ENCODE measurements at places on chromosomes 4 and X.

DNA sequence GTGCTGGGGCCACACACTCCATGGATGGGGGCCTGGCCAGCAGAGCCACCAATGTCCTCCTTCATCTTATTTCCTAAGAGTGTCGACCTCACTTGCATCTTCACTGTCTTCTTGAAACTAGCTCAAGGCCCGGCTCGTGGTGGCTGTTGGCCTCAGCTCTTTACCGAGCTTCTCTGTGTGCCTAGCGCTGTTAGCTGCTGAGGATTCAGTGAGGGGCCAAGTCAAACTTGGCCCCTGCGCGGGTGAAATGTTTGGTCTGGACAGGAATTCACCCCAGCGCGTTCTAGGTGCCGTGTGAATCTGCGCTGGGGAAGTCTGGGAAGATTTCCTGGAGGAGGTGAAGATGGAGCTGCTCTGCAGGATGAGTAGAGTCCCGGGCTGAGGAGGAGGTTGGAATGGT is 8.5 kb downstream of the SORCS2 start:
- no peak for DNase-seq

- no peak for DNase-seq
These were observed 54.0 kb downstream of the METTL14 start for GRCh38 chr4:118739022-118739713.

GRCh38 chr4:110840221-110840654 is 217.4 kb upstream of the PITX2 start:
- no peak for DNase-seq

- no peak for DNase-seq
These were observed 160.5 kb upstream of the AGTR2 start for GRCh38 chrX:116009861-116010710.

DNA sequence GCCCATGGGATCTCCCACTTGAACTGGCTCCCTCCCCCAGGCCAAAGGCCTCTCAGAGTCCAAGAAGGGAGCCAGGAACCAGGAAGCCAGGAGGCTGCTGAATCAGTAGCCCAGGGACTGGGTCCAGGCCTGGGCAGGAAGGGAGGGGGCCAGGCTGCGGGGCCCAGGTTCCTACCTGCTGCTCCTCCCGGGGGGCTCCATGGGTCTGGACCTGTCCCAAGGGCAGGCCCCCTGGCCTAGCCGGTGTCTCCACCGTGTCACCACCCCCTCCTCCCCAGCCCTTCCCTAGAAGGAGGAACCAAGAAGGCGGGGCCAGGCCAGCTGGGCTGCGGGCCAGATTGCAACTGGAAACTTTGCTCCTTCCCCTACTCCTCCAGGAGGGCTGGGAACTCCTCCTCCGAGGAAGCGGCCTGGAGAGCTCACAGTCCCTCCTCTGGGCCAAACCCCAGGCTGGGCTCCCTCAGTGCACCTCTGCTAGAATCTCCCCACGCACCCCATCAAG is at the start of gene IQSEC2:
TSS of gene IQSEC2 (minus strand) at position 264 of the 502 bp plus-strand sequence.
- no peak for DNase-seq

- DNase-seq = no peak
These were observed 22.7 kb upstream of the INTS6L start for GRCh38 chrX:135497736-135498135.

- no peak for DNase-seq
These were observed 84.5 kb upstream of the NKX1-1 start for GRCh38 chr4:1490654-1491327.

DNA sequence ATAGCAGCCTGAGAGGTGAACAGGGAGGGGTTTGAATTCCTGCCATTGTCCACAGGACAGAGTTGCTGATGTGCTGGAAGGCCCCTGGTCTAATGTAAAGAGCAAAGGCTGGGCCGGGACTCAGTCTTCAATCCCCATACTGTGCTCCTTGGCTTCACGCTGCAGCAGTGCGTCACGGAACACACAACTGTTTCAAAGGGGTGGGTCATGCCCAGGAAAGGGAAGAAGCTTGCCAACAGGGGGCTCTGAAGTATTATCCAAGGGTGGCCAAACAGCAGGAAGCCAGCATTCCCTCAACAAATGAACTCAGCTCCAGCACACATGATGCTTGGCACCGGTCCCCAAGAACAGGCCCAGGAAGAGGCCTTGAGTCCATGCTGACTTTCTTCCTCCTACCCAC is 122.5 kb downstream of the NFKB1 start:
- no peak for DNase-seq

DNA sequence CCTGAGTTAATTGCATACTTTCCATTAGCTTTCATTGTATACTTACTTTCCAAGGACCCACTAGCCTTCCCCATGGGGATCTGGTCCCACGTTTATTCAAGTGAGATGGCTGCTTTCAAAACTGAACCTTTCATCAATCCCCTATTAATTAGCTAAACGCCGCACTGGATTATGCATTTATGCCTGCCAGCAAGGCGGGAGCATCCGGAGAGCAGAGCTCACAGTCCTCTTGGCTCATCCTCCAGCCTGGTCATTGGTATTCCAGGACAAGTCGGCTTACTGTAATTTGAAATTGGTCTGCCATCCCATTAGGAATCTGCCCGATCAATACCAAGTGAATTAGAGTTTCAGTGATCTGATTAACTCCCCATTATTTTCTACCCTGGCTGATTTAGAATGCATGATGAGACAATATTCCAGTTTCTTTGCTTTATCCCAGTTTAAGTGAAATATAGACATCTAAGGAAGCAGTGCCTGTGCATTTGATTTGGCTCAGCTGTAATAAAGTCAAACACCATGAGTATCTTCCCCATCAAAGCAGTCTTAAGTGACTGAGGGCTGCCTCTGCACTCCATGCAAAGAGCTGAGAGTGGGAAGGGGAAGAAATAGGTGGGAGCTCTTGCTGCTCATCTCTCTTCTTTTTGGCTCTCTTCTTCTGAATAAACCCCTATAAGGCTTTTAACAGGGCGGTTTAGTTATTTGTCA is 411.4 kb downstream of the GPAT3 start:
- DNase-seq = no peak

DNA sequence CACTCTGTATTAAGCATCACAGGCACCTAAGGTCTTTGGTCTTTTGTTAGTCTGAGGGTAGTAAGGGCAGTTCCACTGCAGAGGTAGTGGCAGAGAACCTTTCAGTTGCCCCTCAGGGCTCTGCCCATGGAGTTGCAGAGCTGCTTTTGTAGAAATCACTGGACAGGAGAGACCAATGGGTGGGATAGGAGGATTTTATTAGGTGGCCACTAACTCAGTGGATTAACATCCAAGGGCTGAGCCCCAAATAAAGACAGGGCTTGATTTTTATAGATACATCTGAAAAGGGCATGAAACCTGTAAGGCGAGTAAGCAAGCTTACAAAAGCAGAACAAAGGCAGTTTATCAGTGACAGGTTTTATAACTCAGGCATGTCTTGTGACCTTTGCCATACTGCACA is 1035.4 kb downstream of the SH3BGRL start:
- DNase-seq = no peak

DNA sequence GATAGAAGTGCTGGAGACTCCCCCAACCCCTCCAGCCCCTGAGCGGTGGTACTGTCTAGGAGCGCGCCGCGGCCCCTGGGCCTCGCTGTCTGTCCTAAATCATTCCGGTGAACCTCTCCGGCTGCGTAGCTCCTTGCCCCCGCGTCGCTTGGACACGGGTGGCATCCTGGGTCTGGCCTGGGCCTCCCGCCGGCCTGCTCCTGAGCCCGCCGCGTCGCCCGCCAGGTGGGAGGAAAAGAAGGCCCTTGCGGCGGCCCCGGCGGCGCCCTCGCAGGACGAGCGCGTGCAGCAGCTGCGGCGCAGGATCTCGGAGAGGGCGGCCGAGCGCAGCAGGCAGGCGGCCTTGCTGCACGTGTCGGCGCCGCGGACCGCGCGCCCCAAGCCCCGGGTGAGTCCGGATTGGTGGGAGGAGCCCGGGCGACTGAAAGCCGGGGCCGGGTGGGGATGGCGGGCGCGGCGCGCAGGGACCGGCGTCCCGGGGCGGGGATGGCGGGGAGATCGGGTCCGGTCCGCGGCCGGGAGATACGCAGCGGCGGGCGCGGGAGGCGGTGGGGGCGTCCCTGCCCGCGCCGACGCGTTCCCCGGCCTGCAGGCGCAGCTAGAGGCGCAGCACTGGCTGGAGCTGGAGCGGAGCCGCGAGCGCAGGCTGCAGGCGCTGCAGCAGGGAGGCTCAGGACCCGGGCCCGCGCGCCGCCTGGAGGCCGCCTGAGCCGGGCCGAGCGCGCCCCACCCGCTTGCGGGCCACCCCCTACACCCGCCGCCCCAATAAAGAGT is 6.5 kb upstream of the RNF4 start:
- DNase-seq = peak; percentile 77

GRCh38 chr4:104235967-104236366 is 258.7 kb downstream of the CXXC4 start:
- no peak for DNase-seq

GRCh38 chr4:98641376-98641775 is 17.0 kb downstream of the TSPAN5 start:
- DNase-seq = no peak

GRCh38 chr4:181566490-181566889 is 676.7 kb upstream of the TENM3 start:
- no peak for DNase-seq

DNA sequence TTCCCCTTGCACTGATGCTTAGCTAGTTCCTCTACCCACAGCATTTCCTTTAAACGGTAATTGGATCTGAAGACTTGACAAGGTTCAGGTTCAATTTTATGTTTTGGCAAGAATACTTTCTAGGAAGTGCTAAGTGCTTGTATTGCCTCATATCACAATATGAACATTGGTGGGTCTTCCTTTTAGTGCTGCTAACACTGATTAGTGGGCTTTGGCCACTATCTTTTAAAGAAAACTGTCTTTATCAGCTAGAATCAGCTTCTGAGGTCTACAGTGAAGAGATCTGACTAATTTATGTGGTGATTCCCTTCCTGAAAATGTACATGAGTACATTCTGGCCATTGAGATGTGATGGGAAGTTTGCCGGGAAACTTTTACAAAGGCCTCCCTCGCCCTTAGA is 316.7 kb upstream of the KLF3 start:
- DNase-seq = no peak

DNA sequence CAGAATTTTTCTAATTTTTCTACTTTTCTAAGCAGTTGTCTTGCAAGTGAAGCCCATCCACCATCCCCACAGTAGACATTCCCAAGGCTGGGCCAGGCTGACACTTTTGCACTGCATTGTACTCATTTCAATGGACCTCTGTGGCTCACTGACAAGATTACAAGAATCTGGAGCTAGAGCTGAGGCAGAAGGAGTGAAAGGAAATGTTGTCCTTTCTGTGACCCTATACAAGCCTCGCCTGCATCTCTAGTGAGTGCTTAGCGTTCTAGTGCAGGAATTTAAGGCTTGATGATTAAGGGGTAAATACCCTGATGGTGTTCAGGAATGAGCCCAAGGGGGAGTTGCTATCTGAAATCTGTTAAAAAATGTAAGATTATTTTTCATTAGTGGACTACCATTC is 6.3 kb downstream of the MAGED1 start:
- no peak for DNase-seq

DNA sequence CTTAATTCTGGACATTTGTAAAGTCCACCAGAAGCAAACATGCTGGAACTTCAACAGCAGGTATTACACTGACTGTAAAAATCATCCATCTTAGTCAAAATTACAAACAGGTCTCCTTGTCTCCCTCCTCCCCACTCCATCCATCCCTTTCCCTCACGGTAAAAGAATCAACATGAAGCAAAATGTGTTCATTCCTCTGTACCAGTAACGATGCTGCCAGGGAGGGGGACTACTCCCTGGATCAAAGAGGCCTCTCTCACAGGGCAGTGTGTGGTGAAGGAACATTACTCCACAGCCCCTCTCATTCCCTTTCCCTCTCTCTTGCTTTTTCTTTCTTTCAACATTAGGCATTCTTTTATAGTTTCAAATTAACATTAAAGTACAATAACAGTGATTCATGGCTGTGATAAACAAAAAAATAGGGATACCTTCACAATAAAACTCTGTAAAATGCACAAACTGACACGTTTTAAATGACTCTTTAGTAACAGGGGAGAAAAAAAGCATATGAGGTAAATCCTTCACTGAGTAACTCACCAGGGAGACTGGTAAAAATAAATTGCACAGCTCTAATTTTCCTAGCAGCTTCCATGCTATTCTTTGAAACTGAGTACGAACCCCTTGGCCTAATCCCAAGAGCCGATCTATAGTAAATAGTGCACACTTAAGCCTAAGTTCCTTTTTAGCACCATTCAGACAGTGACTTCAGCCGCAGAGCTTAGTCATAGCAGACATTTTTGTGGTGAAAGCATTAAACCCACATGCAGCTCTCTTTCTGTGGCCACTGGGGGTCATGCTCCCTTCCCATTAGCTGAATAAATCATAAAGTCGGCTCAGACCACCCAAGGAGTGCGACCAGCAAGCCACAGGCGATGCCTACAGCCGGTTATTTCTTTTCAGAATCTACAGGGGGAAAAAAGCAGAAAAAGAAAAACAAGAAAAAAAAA is 215.6 kb upstream of the GYPA start:
- DNase-seq = no peak

- DNase-seq = no peak
These were observed 115.7 kb downstream of the SLIT2 start for GRCh38 chr4:20367446-20367845.

- DNase-seq = no peak
These were observed 149.7 kb downstream of the ANTXR2 start for GRCh38 chr4:79923281-79923680.

- no peak for DNase-seq
These were observed 102.8 kb downstream of the CHRDL1 start for GRCh38 chrX:110692866-110693265.

DNA sequence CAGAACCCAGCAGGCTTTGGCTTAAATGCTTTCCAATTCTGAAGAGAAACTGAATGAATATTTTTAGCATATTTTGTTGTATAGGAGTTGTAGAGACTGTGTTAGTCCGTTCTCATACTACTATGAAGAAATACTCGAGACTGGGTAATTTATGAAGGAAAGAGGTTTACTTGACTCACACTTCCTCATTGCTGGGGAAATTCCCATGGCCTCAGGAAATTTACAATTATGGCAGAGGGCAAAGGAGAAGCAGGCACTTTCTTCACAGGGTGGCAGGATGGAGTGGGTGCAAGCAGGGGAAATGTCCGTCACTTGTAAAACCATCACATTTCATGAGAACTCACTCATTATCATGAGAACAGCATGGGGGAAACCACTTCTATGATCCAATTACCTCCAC is 291.7 kb downstream of the PACRGL start:
- no peak for DNase-seq

DNA sequence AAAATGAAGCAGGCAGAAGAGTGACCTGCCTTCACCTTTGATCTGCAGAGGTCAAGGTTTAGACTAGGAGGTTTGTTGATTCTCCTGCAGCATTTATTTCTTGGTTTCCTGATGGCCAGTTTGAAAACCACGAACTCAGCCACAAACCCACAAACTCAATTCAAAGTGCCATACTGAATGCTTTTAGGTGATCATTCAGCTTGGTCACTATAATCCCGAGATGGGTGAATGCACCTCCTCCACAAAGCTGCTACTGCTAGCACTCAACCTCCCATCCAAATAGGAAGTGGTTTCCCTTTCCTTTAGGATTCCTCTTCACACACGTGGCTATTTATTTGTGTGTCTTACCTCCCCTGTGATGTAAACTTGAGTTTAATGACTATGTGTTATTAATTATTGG is 225.2 kb downstream of the MID1 start:
- DNase-seq = no peak
